Caco-2 (cell line): ENCODE measurements at places on chromosomes 7 and 10.

GRCh38 chr10:110138197-110138812, 69.1 kb upstream of the MXI1 start:
- no peak for DNase-seq

DNA sequence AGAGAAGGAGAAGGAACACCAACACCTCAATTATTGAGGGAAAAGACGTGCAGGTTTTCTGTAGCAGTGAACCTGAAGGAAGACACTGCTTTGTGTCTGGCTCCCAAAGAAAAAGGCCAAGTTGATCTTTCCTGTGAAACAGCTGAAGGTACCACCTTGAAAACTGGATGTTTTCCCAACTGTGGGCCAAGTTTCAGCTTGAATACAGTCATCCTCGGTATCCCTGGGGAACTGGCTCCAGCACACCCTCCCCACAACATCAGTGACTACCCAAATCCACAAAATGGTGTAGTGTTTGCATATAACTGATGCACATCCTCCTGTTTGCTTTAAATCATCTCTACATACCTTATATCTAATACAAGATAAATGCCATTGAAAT, 297.0 kb upstream of the PITRM1 start:
- DNase-seq, result no peak

- no peak for DNase-seq
These were observed 11.7 kb downstream of the POLL start for GRCh38 chr10:101576211-101576863.

DNA sequence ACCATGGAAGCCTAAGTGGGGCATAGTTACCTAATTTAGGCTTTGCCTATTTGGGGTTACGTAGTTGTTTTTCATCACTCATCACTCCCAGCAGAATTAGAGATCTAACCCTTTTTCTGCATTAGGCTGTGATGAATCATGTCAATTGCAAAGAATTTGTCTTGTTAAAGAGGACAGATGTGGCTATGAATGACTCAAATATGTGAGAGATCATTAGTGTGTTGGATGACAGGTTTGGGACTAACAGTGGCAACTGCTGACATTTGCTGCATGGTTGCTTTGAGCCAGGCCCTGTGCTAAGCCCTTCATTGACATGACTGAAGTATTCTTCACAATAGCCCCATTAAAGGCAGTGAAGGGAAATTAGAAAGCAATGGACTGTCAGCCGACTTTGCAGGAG, 83.4 kb upstream of the BMPER start:
- DNase-seq, result no peak

- no peak for DNase-seq
These were observed 88.7 kb downstream of the ARID5B start for GRCh38 chr10:61989995-61990760.

GRCh38 chr10:77244746-77245145, 392.9 kb downstream of the KCNMA1 start:
- DNase-seq, result no peak

DNA sequence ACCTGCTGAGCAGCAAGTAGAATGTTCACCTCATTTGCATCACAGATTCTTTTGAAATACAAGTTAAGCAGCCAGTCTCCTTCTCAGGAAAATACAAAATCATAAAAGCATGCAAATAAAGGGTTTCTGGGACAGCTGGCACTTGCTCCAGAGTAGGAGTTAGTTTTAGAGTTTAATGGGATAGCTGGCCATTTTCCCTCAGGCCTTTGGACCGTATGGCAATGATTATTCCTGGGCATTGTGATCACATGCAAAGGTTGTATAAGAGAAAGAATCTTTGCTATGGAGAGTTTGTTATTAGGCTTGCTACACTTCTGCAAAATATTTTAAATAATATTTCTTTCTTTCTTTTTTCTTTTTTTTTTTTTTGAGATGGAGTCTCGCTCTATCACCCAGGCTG, 240.8 kb downstream of the CDK14 start:
- DNase-seq, result no peak

GRCh38 chr7:86818903-86819302, 175.2 kb downstream of the GRM3 start:
- DNase-seq, result no peak

DNA sequence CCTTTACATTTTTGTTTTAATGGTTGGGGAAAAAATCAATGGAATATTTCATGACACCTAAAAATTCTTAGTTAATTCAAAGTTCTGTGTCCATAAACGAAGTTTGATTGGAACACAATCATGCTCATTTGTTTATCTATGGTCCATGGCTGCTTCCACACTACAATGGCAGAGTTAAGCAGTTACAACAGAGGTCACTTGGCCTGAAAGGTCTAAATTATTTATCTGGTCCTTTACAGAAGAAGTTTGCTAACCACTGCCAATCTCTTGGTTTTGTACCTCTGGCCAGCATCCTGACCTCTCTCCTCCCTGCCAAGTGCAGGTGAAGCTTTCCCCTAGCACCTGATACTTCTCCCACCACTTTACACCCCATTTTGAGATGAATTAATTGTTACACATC, 61.5 kb downstream of the SRPK2 start:
- DNase-seq, result no peak

GRCh38 chr10:52805414-52806285, 33.1 kb upstream of the MBL2 start:
- DNase-seq, result no peak

GRCh38 chr10:122096705-122097104, 107.7 kb downstream of the TACC2 start:
- no peak for DNase-seq
